ENCODE measurements at places on chromosomes 7 and 10.

- no peak for DNase-seq
Measured at GRCh38 chr7:132419542-132419941, 156.7 kb downstream of the PLXNA4 start.

GRCh38 chr7:138900035-138900828 is 81.0 kb downstream of the KIAA1549 start:
- DNase-seq, result no peak

GRCh38 chr10:53209944-53210611 is 437.5 kb upstream of the MBL2 start:
- DNase-seq, result no peak

DNA sequence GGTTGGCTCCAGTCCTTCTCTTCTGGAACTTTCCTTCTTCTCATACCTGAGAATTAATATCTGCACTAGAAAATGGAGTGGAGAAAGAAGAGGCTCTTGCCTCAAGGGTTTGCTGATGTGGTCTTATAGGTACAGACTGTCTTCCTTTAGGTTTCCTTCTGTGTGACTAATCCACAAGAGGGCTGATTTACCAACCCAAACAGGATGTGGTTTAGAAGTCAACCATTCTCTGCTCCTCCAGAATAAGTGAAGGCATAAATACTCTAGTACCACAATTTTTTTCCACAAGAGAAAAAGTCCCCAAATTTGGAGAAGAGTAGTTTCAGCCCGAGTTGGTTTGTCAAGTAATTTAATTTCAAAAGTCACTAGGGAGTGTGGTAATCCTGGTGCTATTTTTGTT is 85.8 kb downstream of the NRP1 start:
- DNase-seq, result no peak

GRCh38 chr7:3455806-3456595 is 154.9 kb downstream of the SDK1 start:
- DNase-seq, result no peak

DNA sequence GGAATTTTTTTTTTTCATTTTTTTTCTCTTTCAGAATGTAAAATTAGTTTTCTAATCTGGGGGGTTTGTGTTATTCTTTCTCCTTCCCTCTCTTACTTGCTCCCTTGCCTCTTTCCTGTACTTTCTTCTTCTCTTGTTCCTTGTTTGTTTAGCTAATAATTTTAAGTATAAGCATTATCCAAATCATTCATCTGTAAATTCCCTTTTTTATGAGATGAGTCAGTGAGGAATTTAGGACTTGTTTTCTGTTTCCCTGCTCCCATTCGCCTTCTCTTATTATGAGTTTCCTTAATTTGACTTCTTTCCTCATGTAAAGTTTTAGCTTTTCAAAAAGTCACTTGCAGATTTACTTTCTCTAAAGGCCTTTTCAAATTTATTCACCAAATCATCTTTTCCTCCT is 154.6 kb upstream of the ETV1 start:
- DNase-seq, result no peak

- no peak for DNase-seq
Measured at GRCh38 chr7:90965211-90965610, 299.0 kb upstream of the FZD1 start.

GRCh38 chr10:130570074-130570473 is 433.9 kb downstream of the GLRX3 start:
- DNase-seq, result no peak

DNA sequence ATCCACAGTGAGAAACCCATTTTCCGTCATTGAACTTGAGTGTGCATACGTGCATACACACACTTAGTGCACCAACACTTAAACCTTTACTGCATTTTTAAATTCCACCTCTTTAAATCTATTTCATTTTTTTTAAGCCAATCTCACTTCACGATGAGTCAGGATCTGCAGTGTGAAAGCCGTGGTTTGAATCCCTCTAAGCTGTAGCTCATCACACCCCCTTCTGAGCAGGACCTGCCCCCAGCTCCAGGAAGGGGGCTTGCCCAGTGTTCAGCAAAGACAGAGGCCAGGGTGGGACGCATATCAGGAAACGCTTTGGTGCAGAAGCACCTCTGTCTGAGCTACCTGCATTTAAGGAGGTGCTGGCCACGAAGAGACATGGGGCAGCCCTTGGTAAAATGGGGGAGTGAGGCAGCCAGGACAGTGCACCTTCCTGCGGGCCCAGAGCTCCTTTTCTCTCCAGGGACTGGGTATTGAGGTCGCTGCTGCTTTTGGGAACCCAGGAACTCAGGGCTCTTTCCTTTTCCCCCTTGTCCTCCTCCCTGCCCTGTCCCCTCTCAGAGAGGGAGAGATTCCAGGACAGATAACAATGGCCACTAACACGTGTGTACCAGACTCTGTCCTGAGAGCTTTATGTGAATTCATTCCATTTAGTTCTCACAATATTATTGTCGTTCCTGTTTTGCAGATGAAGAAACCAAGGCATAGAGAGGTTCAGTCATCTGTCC is 21.7 kb downstream of the ZNF316 start:
- DNase-seq, result no peak

DNA sequence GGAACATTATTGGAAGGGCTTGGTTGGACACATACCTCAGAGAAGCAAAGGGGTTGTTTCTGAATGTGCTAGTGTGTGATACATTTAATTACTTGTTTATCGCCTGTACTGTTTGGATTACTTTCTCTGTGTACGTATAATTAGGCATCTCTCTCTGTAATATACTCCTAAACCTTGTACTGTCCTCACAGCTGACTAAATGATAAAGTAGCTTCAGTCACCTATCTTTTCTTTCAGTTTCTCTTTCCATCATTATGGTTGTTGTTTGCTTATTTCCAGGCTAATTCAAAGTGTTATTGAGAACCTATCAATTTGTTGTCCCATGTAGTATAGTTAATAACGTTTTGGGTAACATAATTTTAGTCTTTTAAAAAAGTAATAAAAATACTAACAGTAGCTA is 34.0 kb downstream of the MXI1 start:
- no peak for DNase-seq
